ENCODE measurements at places on chromosomes 12 and 14.

GRCh38 chr12:32679920-32680237 lies 778 bp downstream of the DNM1L start:
- no peak for DNase-seq

- no peak for DNase-seq
These were observed 370.1 kb upstream of the DDHD1 start for GRCh38 chr14:53523226-53523625.

GRCh38 chr12:59664495-59664894 lies 68.7 kb downstream of the SLC16A7 start:
- no peak for DNase-seq

- no peak for DNase-seq
These were observed 794.3 kb downstream of the C12orf50 start for GRCh38 chr12:87234898-87235297.

GRCh38 chr12:54272214-54272613 lies 7.7 kb downstream of the CBX5 start:
- no peak for DNase-seq

DNA sequence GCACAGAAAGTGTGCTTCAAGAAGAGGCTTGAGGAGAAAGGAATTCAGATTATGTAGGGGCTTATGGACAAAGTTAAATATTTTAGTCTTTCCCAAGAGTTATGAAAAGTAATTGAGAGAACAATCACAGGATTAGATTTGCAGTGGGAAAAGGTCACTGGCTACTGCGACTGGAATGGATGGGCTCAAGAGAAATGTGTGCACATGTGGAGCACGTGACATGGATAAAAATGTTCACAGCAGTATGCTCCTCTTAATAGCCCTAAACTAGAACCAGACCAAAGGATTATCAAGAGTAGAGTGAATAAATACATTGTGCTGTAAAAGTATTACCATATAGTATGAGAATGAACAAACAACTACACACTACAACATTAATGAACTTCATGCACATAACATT lies 78.1 kb downstream of the ABCD2 start:
- no peak for DNase-seq

DNA sequence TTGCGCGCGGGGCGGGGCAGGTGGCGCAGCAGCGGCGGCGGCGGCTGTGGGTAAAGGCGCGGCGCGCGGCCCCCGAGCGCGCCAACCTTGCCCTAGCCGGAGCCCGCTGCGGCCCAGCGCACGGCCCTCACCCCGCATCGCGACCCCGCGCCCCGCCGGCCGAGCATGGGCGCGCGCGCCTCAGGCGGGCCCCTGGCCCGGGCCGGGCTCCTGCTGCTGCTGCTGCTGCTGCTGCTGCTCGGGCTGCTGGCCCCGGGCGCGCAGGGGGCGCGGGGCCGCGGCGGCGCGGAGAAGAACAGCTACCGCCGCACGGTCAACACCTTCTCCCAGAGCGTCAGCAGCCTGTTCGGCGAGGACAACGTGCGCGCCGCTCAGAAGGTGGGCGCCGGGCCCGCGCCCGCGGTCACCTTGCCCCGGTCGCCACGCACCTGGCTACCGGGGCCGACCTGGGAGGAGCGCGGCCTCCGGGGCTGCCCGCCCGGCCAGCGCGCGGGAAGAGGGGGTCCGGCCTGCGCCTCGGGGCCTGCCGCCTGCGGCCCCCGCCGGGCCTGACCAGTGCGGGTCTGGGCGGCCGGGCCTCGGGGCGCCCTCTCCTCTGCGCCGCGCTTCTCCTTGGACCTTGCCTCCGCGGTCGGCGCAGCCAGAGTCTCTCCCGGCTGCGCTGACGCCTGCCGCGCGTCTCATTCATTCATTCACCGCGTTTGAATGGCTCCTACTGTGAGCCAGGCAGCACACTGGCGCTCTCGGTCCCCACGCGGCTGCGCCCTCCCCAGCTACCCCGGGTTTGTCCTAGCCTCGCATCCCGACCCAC lies at the start of gene BRI3BP:
BRI3BP (plus strand) TSS at position 20 of the 811 bp plus-strand sequence; CDS start at position 166, 146 bp downstream.
- DNase-seq: peak; percentile 61

- DNase-seq: no peak
These were observed 1021.9 kb downstream of the LRFN5 start for GRCh38 chr14:42628602-42629001.

DNA sequence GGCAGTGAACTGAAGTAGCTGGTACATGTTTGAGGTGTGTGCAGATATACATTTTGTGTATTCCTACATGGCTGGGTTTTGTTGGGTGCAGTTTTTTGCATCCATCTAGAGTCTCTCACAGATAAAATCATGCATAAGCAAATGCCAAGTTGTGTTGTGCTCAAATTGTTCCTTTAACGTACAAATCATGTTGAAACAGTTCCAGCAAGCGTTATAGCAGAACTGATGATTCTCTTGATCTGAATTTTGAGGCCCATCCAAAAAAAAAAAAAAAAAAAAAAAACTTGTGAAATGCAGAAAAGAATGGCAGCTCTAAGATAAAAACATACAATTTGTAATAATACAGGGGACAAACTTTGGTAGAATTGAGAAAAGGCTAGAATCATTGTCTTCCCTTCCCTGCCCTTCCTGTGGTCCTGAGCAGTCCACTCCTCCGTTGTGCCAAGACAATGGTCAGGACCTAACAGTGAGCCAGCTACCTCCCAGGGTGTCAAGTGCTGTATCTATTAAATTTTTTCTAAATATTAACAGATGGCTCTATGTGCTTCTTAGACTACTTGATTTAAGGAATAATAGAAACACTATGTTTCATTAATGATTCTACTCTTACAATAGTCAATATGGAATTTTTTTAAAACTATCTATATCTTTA lies 122.1 kb downstream of the PLEKHA5 start:
- no peak for DNase-seq

GRCh38 chr12:65565601-65566560 lies 258.4 kb upstream of the HMGA2 start:
- no peak for DNase-seq

- no peak for DNase-seq
These were observed 137.3 kb downstream of the MSRB3 start for GRCh38 chr12:65415826-65416225.

DNA sequence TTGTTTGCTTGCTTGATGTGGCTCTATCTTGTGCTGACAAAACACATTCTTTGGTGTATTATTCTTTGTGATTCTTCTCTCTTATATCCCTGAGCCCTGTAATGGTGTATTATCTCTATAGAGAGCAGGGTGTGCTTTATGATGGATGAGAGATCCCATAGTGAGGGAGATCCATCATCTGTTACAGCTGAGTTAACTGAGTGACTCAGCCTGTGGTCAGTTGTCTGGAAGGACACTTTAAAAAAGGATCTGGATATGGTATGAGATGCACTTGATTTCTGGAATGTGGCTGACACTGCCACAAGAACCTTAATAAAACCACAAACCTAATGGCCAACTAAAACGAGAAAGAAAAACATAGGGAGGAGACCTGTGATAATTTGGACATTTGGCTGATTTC lies 461.4 kb upstream of the SYT1 start:
- DNase-seq: no peak

DNA sequence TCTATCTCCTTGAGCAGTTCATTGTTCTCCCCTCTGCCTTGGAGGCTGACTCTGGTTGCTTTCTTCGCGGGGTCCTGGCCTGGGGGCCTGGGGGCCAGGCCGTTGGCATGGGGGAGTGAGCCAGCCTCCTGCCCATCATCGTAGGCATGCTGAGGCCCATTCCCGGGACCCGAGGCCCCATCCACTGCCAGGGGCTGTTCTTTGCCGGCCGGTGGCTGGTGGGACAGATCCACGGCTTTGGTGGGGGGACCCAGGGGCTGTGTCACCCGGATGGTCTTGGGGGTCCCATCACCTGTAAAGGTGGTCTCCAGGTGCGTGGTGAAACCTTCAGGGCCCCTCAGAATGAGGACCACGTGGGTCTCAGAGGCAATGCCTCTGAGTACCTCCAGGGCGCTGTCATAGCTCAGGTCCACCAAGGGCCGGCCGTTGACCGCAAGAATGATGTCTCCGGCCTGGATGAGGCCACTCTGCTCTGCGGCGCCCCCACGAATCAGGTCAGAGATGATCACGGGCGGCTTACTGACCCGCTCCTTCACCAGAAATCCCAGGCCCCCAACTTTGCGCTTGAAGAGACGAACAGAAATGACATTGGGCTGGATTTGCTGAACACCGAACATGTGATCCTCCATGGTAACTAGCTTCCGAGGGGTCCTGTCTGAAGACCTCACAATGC lies 30.8 kb downstream of the NOS1 start:
- DNase-seq: no peak

DNA sequence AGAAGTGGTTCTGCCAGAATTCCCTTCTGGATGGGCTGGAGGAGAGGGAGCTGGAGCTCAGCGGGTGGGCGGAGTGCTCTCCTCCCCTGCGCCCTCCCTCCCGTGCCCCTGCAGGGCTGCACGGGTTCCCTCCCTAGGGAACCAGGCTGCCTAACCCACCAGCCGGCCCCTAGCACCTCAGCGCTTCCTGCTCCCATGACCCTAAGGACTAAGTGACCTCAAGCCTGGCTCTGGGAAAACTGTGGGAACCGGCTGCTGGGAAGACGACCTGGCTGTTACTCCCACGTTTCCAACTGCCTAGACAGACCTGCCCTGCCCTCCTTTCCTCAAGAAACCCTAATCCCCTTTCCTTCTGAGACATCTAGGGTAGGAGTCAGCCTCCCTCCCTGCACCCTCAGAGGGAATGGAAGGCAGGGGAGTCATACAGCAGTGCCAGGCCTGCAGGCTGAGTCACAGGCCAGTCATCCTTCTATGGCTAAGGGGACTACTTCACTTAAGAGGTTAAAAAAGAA lies 31.5 kb downstream of the SLC6A12 start:
- DNase-seq: no peak

GRCh38 chr14:76975051-76975450 lies 53.5 kb downstream of the IRF2BPL start:
- DNase-seq: no peak

DNA sequence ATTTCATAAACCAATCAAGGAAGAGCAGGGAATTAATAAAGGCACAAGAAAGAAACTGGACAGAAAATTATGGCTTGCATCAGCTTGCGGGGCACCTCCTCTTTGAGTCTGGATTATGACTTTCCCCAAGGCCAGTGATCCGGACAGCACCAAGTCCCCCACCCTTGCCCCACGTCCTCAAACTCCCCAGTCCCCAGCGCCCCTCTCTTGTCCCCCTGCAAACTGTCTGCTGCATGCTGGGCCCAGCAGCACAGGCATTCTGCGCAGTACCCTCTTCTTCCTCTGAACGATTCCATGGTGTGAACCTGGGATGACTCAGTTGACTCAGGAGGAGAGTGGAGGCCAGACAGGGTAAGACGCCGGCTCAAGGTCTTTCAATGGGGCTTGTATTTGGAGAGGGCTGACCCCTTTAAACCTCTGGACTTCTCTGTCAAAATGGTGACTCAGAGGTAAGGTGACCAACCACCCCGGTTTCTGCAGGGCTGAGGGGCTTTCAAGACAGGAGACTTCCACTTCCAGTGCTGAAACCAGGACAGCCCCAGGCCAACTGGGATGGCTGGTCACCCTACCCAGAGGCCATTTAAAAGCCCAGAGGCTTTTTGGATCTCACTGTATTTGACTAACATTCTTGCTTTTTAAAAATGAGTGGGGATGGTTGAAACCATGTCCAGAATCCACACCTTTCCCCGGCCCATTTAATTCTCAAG lies 13.5 kb downstream of the C14orf132 start:
- DNase-seq: no peak

GRCh38 chr12:101116911-101117310 lies 93.1 kb downstream of the SLC5A8 start:
- DNase-seq: no peak

DNA sequence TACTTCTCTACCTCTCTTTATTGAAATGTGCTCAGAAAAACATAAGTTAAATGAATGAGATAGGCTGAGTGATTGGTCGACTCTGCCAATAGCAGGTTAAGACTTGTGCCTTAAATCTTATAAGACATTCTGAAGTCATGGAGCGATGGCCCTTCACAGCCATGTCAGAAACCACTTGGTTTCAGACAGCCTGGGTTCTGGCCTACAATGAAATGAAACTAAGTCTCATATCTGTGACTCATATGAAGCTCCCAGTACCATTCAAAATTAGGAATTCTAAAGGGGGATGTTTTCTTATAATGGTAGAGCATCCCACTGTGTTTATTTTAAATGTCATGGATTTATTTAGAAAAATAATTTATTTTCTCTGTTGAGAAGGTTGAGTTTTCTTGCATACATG lies 42.6 kb downstream of the PLXNC1 start:
- no peak for DNase-seq

GRCh38 chr14:49999146-49999761 lies 106.4 kb downstream of the ARF6 start:
- DNase-seq: peak; percentile 78

GRCh38 chr12:27253347-27253746 lies 9.3 kb downstream of the STK38L start:
- DNase-seq: no peak

- DNase-seq: no peak
These were observed 22.4 kb downstream of the PALS1 start for GRCh38 chr14:67263499-67264149.

- DNase-seq: no peak
These were observed 349.7 kb upstream of the DIO2 start for GRCh38 chr14:80560800-80561657.

DNA sequence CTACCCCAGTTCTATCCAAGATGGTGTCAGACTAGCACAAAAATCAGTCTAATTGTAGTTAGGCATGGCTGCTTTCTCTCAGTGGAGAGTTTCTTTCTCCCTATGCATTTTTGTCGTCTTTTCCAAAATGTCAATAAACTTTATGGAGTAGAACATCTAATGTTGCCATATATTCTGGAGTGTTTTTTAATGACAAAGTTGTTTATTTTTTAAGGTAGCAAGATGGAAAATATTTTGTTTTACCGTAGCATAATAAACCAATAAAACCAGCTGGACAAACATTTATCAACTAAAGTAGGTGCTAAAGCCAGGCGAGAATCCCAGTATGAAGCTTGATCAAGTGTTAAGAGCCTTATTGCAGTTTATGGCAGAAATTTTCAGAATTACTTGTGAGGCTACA lies 146.3 kb downstream of the TMTC2 start:
- no peak for DNase-seq

GRCh38 chr14:97178781-97179180 lies 381.6 kb downstream of the VRK1 start:
- DNase-seq: no peak

- no peak for DNase-seq
These were observed 74.0 kb downstream of the RPS29 start for GRCh38 chr14:49512147-49512551.

- no peak for DNase-seq
These were observed 60.4 kb downstream of the MAP4K5 start for GRCh38 chr14:50471838-50472465.

DNA sequence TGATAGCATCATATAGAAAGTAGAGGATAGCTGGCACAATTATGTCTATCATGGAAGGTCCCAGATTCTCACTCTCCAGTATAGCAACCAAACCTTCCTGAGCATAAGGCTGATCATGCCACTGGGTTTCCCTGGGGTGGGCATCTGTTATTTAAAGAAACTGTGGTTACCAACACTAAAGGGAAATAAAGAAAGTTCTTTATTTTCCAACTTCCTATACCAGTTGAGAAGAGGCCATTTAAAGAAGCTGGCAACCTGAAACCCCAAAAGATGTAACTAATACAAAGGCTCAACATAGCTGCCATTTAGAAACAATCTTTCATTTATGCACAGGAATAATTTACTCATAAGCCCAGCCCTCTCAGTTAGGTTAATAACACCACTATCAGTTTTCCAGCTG lies 3.1 kb downstream of the BCAT1 start:
- no peak for DNase-seq

GRCh38 chr14:77347751-77348150 lies 26.9 kb downstream of the GSTZ1 start:
- no peak for DNase-seq
